ENCODE measurements at places on chromosomes 13 and 19. TPM values are rescaled to one million over a fixed set of nuclear protein-coding genes. Genes with fewer than 3 reads are reported as not detected.
A peak's percentile ranks its signal among the peaks of the same experiment; 100 is the strongest.

Gene ARL11
- 1.2 TPM for total RNA-seq

Gene SERTM1
- not detected for total RNA-seq

Gene MRPL4
- total RNA-seq = 68.7 TPM

Gene C3
- 65.0 TPM for total RNA-seq

Gene CLIP3
- 1.3 TPM for total RNA-seq

Gene MEIOSIN
- total RNA-seq = not detected

Gene NDUFA11
- total RNA-seq = 217 TPM

Gene ARHGAP33
- total RNA-seq = 3.9 TPM

Gene ZNF791
- 14.7 TPM for total RNA-seq

- ATAC-seq = no peak
Observed at GRCh38 chr13:70896136-70896535, 787.9 kb upstream of the KLHL1 start.

DNA sequence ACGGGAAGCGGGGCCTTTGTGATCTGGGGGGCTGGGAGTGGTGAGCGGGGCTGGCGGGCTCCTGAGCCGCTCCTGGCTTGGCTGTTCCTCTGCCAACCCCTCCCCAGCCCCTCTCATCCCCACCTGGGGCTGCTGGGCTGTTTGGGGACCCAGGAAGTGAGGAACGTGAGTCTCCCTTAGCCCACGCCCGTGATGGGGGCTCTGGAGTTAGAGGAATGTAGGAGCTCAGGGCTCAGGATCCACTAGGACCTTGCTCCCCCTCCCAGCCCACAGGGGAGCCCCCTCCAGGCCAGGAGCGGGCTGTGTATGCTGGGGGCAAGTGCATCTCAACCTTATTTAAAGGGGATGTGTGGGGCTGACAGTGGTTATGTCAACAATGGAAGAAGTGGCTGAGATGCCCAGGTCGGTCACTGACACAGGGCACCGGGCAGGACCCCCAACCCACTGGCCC, 134.1 kb downstream of the URI1 start:
- no peak for ATAC-seq

DNA sequence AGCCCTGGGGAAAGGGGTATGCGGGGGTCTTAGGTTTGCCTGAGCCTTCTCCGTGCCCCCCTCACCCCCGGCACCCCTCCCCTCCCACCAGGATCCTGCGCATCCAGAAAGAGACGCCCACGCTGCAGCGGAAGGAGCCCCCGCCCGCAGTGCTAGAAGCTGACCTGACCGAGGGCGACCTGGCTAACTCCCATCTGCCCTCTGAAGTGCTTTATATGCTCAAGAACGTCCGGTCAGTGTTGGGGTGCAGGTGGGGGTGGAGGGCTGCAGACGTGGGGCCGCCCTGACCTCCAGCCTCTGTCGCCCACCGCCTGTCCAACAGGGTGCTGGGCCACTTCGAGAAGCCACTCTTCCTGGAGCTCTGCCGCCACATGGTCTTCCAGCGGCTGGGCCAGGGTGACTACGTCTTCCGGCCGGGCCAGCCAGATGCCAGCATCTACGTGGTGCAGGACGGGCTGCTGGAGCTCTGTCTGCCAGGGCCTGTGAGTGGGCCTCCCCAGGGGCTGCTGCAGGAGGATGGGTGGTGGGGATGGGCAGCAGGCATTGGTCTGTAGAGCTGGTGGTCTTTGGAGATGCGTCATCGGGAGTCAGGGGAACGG, 4.4 kb downstream of the PNPLA6 start:
- ATAC-seq = no peak

GRCh38 chr13:30337061-30337610, 29.8 kb upstream of the KATNAL1 start:
- no peak for ATAC-seq

DNA sequence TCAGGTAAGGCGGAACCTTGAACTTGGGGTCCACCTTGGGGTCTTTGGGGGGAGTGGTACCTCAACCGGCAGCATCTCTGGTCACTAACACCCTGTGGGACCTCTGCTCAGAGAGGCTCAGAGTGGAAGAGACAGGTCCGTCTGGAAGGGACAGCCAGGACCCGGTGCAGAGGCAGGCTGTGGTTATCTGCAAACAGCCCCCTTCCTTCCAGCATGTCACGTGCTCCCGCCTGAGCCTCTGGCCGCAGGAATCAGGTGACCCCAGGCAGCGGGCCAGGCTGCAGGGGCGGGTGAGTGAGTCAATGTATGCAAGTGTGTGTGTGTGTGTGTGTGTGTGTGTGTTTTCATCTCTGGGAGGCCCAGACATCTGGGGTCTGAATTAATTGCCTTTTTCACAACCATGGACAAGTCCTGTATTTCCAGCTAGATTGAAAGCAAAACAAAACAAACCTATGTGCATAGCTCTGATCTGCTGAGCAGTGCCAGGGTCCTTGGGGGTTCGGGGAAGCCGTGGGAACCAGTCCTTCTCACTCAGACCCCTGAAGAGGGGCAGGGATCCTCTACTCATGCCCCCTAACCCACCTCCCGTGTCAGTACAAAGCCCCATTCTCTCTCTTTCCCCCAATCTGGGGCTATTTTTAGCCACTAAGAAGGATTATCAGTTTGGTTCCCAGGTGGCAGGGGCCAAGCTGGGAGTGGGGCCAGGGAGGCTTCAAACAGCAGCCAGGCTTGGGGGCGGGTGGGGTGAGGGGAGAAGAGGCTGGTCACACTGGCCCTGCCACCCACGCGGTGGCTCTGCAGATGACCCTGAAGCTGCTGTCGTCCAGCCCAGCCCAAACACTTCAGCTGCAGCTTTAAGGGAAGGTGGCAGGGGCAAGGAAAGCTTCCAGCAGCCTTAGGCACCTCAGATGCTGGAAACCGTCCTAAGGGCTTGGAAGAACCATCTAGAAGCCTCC, 31.4 kb downstream of the CERS4 start:
- ATAC-seq = peak; percentile 59

- ATAC-seq = no peak
Observed at GRCh38 chr19:4891066-4891465, 11.6 kb downstream of the ARRDC5 start.

DNA sequence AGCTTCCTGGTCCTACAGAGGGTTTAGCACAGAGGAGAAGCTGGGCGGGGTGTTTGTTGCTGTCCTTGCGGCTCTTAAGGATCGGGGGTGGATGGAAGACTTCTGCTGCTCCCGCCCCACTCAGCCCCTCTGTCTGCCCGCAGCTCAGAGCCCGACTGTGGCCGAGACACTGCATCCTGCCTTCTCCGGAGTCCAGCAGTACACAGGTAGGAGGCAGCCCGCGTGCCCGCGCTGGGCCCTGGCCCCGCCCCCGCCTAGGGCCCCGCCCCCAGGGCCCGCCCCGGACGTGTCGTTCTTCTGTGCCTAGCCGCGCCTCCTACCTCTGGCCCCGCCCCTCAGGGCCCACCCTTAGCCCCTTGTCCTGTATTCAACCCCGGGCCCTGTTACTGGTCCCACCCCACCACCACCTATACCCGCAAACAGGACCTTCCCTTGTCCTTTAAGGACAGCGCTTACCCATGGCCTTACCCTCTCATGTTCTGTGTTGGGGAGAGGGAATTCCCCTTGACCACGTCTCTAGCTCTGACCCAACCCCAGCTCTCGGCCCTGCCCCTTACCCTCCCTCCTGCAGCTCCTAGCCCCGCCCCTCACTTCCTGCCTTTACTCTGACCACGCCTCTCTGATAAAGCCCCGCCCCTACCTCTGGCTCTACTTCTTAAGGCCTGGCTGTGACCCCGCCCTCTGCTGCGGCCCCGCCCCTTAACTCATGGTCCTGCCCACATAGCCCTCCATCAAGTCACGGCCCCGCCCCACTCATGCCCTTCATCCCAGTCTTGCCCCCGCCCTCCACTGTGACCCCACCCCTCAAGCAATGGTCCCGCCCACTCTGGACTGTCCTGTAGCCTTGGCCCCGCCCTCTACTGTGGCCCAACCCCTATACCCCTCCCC, 60.5 kb downstream of the CELF5 start:
- peak; percentile 64 for ATAC-seq

DNA sequence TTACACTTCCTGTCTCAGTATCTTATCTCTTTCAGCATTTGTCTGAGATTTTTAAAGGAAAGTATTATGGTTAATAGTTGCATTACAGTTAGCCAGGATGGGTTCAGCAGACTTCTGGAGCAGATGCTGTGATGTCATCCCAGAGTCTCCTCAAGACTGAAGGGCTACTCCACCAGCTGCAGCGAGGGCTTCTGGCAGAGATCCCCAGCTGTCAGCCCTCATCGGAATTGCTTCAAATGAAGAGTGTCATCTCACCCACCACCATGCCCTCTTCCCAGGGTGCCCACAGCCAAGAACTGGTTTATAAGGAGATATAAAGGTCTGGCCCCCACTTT, 84.4 kb downstream of the FAM216B start:
- no peak for ATAC-seq

- ATAC-seq = no peak
Observed at GRCh38 chr19:28301961-28302360, 911.0 kb downstream of the UQCRFS1 start.

DNA sequence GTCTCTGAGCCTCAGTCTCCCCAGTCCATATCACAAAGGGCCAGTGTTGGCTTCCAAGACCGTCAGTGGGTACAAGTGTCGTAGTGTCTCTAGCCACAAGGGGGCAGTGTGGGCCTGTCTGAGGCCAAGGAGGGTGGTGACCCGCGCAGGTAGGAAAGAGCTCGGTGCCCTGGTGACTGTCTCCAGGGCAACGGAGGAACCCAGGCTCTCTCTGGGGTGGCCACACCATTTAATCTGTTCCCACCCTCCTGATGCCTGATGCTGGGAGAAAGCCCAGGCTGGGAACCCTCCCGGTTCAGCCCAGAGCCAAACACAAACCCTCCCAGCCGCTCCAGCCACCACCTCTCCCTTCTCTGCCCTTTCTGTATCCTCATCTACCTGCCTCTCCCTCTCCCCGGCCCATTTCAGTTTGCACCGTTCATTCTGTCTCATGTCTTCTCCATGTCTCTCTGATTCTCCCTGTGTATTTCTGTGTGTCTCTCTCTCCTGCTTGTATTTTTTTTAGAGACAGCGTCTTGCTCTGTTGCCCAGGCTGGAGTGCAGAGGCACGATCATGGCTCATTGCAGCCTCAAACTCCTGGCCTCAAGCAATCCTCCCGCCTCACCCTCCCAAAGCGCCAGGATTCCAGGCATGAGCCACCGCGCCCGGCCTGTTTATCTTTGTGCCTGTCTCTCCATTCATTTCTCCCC, 17.5 kb upstream of the MEIS3 start:
- peak; percentile 91 for ATAC-seq

GRCh38 chr13:57925250-57925649, 293.7 kb downstream of the PCDH17 start:
- ATAC-seq = no peak

DNA sequence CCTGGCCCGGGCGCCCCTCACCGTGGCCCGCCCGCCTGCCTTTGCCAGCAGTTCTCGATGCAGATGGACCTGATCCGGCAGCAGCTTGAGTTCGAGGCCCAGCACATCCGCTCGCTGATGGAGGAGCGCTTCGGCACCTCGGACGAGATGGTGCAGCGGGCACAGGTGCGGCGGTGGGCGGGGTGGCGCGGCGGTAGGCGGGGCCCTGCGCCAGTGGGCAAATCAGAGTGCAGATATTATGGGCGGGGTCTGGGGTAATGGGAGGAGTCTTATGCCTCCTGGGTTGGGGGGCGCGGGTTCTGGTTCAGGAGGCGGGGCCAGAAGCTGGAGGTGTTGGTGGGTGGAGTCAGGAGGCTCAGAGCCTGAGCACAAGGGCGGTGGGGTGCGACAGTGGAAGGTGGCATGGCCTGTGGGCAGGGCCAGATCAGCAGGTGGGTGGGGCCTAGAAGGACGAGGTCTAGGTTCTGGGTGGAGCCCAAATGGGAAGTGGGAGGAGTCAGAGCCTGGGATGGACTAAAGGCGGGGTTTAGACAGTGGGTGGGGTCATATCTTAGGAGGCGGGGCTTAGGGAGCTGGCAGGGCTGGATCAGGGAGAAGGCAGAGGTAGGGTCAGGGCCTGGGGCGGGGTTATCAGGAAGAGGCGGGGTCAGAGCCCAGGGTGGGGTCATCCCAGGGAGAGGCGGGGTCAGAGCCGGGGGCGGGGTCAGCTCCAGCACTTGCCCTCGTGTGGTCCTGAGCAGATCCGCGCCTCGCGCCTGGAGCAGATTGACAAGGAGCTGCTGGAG, 5.6 kb downstream of the APC2 start:
- ATAC-seq = peak; percentile 77

DNA sequence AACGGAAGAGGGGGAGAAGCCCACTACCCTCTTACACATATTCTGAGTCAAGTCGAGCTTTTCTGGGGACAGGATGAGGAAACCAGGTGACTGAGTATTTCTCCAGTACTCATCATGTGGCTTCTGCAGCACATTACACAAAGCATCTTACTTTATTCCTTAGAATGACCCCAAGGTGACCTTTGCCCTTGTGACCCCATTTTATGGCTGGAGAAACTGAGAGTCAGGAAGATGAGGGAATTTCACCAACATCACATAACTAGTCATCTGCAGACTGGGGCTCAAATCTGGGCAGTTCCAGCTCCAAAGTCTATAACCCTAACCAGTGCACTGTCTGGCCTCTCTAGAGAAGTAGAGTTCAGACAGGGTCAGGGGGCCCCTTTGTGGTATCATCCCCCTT, 707.0 kb downstream of the UQCRFS1 start:
- no peak for ATAC-seq

- no peak for ATAC-seq
Observed at GRCh38 chr13:52034616-52035226, 10.2 kb downstream of the UTP14C start.

DNA sequence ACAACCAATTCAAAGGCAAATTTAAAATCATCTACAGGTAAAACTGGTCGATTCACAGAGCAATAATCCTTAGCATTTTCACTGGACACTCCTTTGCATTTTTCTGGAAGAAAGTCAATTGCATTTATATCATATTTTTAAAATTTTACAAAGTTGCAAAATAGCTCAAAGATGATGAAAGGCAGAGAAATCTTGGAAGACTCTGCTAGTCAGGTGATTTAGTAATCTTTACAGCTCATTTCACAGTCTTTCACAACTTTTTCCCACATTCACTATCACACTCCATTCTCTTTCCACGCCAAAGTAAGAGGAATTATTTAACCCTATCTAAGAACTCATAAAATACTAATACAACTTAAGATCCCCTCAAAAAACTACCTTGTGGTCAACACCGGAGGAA, 1063.8 kb downstream of the EFNB2 start:
- no peak for ATAC-seq

GRCh38 chr13:51501592-51502152, 48.8 kb upstream of the INTS6 start:
- ATAC-seq = no peak

DNA sequence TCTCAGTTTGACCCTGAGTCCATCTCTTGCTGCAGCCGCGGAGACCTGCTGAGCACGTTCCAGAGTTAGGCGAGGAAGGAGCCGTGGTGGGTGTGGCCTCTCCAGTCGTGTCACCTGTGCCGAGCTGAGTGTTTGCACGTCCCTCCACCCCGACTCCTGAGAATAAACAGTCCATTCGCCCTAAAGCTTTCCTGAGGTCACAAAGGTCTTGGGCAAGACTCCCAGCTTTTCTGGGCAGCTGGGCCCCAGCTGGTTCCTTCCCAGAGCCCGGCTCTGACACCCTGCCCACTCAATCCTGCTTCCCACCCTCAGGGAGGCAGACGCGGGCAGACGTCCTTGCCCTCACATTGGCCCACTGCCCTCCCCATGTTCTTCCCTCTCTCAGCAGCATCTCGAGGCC, 142.2 kb downstream of the KCTD15 start:
- peak; percentile 74 for ATAC-seq

- ATAC-seq = no peak
Observed at GRCh38 chr19:11092181-11092538, 2.9 kb downstream of the LDLR start.

- no peak for ATAC-seq
Observed at GRCh38 chr13:108407495-108407894, 138.0 kb downstream of the TNFSF13B start.

GRCh38 chr13:79581870-79582315, 100.9 kb downstream of the NDFIP2 start:
- ATAC-seq = peak; percentile 77

All from esophagus mucosa (tissue), 1 donor.